Cardiac fibroblast (primary cell): ENCODE measurements at places on chromosomes 4 and X.

GRCh38 chrX:99717716-99718115 is 692.4 kb downstream of the PCDH19 start:
- no peak for DNase-seq

DNA sequence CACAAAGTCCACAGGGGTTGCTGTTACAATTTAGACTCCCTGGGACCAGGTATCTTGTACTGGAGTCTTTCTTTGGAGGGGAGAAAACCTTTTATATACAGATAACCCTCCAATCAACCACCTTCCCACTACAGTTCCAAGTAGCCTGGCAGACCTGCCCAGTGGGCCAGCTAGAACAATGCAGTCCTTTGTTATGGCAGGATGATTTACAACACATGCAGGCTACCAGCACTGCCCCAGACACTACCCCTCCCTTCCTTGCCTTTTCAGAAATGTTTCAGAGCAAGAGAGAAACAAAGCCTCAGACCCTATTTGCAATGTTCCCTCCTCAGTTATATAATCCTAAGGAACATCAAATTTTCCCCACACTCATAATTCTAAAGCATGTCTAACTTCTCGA is 11.1 kb downstream of the RASL11B start:
- no peak for DNase-seq

DNA sequence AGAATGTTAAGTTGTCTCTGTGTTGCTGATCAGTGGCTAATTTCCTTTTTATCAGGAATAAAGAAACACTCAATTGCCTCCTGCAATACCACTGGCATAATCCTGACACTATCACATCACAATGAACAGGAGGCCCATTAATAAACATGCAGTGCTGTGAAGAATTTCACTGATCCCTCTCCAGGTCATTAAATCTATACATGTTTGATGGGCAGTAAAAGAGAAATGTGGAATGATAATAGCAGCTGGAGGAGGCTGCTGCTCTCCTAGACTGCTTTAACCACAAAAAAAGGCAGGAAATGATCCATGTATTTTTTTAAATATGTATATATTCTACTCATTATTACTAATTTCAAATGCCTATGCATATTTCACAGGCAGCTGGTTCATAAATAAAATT is 202.1 kb downstream of the CENPC start:
- no peak for DNase-seq

DNA sequence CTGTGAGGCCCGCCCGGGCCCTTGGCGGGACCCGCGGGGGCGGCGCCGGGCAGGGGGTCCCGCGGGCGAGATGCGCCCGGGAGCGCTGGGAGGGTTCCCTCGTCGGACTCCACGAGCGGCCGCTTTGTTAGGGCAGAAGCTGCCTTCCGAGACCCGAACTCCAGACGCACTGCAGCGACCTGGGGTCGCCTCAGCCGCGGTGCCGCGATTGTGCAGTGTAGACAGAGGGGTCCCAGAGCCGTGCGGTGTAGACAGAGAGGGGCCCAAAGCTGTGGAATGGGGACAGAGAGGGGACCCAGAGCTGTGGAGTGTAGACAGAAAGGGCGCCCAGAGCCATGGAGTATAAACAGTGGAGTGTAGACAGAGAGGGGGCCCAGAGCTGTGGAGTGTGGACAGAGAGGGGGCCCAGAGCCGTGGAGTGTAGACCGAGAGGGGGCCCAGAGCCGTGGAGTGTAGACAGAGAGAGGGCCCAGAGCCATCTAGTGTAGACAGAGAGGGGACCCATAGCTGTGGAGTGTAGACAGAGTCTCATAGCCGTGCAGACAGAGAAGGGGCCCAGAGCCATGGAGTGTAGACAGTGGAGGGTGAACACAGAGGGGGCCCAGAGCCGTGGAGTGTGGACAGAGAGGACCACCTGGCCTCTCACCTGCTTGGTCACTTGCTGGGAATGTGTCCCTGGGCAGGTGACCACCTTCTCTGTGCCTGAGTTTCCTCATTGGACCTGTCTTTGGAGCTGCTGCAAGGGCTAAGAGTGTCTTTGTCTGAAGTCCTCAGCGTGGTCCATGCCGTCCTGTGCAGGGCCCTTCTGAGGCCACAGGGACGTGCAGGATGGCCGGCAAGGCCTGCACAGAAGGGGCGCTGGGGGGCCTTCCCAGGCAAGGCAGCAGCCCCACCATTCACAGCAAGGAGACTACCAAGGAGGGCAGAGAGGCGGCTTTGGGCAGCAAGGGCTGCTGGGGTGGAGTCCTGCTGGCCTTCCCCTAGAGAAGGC is 875 bp downstream of the RGS12 start:
- DNase-seq, result no peak

GRCh38 chrX:48071064-48071985 is at the start of gene ZNF630:
ZNF630 (minus strand) TSS chrX:48071640; CDS start chrX:48066886, 4,754 bp downstream.
- DNase-seq, result peak; percentile 42

GRCh38 chrX:47958761-47959342 is 44.9 kb downstream of the ZNF182 start:
- peak; percentile 9 for DNase-seq

- no peak for DNase-seq
These were observed 14.0 kb downstream of the POF1B start for GRCh38 chrX:85365370-85365995.

GRCh38 chr4:152643153-152644035 is 36.4 kb downstream of the TMEM154 start:
- DNase-seq, result no peak

GRCh38 chr4:11259837-11260236 is 168.9 kb downstream of the HS3ST1 start:
- no peak for DNase-seq

GRCh38 chr4:115865736-115866135 is 752.3 kb upstream of the NDST4 start:
- DNase-seq, result no peak

DNA sequence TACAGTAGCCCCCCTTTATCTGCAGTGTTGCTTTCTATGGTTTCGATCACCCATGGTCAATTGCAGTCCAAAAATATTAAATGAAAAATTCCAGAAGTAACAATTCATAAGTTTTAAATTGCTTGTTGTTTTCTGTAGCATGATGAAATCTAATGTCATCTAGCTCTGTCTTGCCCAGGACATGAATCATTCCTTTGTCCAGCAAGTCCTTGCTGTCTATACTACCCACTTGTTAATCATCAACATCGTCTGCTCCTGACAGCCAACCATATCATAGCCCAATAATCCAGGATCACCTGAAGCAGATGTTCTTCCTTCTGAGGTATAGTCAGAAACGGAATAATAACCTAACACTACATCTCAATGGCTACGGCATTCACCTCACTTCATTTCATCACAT is 79.8 kb downstream of the ADAMTS3 start:
- DNase-seq, result peak; percentile 78

DNA sequence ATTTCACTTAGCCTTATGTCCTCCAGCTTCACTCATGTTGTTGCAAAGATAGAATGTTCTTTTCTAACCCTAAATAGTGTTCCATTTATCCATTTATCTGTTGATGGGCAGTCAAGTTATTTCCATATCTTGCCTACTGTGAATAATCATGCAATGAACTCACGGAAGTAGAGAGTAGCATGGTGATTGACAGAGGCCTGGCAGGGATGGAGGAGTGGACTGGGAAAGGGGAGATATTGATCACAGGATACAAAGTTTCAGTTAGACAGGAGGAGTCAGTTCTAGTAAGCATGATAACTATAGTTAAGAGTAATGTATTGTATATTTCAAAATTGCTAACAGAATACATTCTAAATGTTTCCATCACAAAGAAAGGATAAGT is 10.3 kb upstream of the CLNK start:
- no peak for DNase-seq
